ENCODE measurements at places on chromosomes 5 and 9. TPM values are rescaled to one million over a fixed set of nuclear protein-coding genes. Genes with fewer than 3 reads are reported as not detected.

DNA sequence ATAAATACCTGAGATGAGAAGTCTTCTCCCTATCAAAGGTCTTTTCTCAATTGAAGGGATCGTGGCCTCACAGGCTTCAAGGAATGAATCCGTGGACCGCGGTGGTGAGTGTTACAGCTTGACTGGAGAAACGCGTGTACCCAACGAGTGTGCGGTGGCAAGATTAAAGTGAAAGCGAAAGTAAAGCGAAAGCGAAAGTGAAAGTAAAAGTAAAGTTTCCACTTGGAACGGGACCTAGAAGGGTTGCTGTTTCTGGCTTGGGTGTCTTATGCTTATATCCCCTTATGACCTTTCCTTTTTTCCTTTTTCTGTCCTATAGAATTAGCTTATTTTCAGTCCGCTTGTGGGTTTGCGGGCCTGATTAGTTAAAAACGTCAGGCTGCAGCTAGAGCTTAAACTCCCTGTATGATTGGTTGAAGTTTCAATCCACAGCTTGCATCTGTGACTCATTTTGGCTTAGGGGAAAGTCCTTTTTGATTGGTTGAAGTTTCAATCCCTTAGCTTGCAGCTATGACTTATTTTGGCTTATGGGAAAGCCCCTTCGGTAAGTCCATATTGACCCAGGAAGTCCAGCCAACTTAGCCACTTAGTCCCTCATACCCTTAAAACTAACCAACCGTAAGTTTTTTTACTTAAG is 924.3 kb upstream of the CDH10 start:
- no peak for DNase-seq

The HTR1A gene
- not detected for total RNA-seq

The KIF12 gene
- total RNA-seq: 3.1 TPM

DNA sequence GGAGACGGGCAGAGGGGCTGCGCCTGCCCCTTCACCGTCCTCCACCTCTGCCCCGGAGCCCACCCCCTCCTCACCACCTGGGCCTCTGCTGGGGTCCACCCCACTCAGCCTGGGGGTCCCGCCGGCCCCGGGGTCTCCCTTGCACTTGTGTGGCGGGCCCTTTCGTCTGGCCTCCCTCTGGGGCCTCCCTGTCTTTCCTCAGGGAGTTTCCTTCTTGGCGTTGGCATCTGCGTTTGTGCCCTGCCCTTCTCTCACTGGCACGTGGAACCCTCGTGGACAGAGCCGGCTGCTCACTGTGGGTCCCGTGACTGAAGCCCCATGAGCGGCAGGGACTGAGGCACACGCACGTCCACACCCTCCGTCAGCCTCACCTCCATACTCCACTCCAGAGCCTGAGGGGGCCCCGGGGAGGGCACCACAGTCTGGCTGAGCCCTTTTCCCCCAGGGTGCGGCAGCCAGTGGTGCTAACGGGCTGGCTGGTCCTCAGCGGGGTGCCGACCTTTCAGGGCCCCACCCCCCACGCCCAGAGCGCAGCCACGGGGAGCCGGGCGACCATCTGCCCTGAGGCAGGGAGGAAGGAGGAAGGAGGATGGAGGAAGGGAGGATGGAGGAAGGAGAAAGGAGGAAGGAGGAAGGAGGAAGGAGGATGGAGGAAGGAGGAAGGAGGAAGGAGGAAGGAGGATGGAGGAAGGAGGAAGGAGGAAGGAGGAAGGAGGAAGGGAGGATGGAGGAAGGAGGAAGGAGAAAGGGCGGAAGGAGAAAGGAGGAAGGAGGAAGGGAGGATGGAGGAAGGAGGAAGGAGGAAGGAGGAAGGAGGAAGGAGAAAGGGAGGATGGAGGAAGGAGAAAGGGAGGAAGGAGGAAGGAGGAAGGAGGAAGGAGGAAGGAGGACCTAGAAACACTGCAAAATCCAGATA is 53.0 kb upstream of the NRARP start:
- no peak for DNase-seq

DNA sequence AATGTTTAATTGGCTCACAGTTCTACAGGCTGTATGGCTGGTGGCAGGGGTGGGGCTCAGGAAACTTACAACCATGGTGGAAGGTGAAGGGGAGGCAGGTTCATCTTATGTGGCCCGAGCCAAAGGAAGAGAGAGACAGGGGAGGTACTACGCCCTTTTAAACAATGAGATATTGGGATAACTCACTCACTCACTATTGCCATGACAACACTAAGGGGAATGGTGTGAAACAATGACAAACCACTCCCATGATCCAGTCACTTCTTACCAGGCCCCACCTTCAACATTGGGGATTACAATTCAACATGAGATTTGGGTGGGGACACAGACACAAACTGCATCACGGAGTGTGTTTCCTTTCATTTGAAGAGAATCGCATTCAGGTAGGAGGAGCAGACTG is 220.9 kb downstream of the GADD45G start:
- DNase-seq: no peak

GRCh38 chr5:98330871-98331270 is 442.6 kb upstream of the RGMB start:
- DNase-seq: no peak

- peak; percentile 31 for DNase-seq
These were observed 81.8 kb upstream of the RASA1 start for GRCh38 chr5:87185838-87186237.

DNA sequence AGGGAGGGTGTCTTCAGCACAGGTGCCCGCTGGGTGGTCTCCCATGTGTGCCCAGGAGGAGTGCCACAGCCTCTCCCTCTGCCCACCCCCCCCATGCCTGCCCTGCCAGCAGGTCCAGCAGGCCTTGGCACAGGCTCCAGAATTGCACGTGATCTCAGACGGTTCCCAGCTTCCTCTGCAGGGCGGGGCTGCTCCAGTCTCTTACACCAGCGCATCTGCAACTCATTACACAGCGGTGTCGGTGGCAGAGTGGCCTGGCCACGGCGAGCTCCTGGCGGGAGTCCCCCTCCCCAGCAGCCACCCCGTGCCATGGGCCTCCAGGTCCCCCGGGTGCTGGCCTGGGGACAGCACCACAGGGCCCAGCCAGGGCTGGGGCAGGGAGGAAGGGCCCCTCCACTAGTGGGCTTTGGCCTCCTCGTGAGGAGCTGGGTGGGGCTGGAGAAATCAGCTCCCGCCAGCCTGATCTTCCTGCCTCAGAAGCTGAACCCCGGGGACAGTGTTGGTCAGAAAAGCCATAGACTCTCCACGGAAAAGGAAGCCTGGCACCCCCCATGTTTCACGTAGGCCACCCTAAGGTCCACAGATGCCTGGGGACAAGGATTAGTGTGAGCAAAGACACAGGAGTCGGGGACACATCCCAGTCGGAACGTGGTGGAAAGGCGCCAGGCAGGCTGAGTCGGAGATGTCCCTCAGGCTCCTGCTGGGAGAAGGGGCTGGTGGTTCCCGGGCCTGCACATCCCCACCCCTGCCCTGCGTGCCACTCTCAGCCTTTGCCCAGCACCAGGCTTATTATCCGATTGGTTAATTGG is 40.2 kb downstream of the RXRA start:
- no peak for DNase-seq

- no peak for DNase-seq
These were observed 180.5 kb upstream of the CLINT1 start for GRCh38 chr5:158039441-158039840.

- peak; percentile 4 for DNase-seq
These were observed at the start of gene GFPT2 for GRCh38 chr5:180353048-180353979. TSS of gene GFPT2 (minus strand) at chr5:180353336. CDS start at chr5:180353217, 119 bp downstream.

DNA sequence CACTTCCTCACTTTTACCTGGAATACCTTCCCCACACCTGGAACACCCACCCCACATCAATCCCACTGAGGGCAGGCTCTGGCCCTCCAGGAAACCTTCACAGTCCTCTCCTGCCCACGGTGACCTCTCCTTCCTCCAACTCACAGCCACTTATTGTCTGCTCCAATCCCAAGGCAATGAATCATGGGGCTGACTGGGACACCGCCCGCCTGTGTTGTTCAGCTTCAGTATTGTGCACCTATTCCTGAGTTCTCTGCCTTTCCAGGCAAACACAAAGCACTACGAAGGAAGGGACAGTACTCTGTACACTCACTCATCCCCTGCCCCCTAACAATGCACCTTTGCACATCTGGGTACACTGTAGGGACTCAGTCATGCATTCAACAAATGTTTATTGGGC is 7.3 kb downstream of the PCDH1 start:
- DNase-seq: no peak

The MELK gene
- total RNA-seq: 82.7 TPM

The HARS1 gene
- total RNA-seq: 91.4 TPM

The TSSK1B gene
- 0.14 TPM for total RNA-seq

- DNase-seq: no peak
These were observed 542.9 kb downstream of the EFNA5 start for GRCh38 chr5:107127878-107128277.

DNA sequence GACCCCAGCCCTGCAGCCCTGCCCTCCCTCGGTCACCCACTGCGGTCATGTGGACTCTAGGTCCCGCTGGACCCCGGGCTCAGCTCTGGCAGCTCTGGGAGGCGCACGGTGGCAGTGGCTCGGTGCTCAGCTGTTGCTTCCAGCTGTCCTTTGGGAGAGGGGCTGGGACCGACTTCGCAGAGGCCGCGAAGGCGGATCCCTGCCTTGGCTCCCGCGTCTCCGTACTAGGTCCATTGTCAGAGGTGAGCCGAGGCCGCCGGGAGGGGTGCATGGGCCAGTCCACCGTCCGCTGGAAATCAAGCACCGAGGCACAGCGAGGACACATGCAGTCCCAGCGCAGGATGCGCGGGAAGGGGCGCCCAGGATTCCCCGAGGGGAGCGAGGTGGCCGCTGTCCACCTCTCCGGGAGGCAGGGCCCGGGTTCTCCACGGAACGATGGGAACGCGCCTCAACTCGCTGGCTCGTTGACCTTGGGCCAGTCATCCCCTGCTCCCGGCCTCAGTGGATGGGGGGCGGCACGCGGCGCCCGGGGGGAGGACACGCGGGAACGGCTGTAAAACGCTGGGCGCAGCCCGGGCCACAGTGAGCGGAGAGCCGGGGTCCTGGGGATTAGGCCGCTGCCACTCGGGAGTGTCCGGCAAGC is 732 bp downstream of the GBGT1 start:
- DNase-seq: no peak

- peak; percentile 79 for DNase-seq
These were observed 26.6 kb downstream of the PTPDC1 start for GRCh38 chr9:94110821-94111252.

- DNase-seq: no peak
These were observed 284.1 kb upstream of the PDE4D start for GRCh38 chr5:60177596-60177995.

DNA sequence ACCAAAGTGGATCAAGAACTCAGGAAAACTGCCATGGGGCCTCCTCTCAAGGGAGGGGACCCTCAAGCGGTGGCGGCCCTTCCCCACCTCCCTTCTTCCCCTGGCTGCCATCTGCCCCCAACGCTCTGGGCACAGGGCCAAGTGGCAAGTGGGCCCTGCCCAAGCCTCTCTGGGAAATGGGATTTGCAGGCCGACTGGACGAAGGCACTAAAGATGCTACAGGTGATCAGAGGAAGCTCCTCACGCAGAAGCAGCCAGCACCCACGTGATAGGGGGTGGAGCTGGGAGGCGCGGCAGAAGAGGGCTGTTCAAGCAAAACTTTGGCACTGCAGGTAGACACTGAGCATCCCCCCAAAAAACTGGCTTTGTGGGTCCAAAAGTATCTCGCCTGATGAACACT is 52.7 kb upstream of the UBTD2 start:
- DNase-seq: no peak

DNA sequence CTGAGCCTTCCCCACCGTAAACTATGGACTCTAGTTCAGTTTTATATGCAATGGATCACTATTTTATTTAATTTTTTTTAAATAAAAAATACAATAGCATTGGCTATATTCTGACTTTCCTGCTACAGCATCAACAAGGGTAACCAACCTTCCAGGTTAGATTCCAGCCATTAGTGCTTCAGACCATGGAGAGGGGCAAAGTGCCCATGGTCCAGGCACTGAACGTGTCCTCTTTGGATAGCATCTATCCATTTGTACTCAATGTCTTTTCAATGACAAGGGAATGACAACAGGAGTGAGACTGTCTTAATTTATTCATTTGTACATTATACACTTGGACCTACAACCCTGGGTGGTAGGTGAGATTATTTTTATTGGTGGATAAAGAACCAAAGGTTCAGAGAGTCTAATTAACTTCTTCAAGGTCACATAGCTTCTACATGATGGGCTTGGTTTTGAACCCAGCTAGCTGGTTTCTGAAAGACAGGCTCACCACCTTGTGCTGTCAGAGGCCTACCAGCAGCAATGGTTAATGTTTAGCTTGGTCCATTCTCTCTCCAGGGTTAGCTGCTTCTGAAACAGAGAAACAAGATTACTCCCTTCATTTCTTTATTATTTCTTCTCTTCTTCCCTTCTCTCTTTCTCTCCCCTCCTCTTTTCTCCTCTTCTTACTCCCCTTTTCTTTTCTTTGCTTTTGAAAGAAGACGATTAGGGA is 11.5 kb downstream of the TMEM171 start:
- no peak for DNase-seq

DNA sequence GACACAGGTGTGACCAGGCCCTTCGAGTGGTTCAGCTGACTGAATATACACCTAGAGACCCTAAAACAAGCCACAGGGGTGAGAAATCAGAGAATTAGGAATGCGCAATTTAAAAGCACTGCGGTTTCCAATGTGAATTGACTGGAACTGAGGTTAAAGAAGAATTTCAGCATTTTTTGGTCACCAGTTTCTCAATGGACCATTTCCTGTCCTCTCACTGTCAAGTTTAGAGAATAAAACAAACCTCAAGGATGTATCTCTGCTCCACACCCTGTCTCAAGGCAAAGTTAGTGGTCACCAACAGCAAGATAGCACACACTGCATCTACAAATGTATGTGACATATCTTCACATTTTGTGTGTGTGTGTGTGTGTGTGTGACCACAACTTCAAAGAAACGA is 143.8 kb upstream of the MAP3K1 start:
- no peak for DNase-seq

DNA sequence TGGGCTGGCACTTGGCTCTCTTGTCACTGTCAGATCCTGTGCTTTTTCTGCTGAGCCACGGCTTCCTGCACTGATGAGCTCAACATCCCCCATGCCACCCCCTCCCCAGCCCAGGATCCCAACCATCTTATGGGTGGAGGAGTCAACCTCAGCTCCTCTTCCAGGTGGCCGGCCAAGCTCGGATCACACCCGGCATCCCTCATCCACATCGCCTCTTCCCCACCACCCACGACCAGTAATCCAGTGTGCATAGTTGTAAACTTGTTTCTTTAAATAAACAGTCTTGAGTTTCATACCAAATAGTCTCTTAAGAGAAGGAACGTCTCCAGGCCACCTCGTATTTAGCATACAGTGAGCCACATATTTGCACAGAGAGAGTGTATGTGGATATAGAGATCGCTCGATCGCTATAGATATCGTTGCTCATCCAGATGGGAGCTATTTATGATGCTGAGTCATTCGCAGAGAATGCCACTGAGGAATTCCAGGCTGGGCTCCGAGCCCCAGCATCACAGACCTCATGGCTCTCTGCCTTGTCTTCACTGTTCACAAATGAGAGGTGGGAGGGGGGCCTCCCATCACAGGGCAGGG is 61.8 kb upstream of the CPLX2 start:
- peak; percentile 76 for DNase-seq

- DNase-seq: peak; percentile 28
These were observed 4.9 kb upstream of the SHB start for GRCh38 chr9:38073882-38074281.

GRCh38 chr5:131297886-131298285 is 34.0 kb downstream of the CDC42SE2 start:
- DNase-seq: no peak

The POLR3G gene
- total RNA-seq: 21.6 TPM

The TMEM252 gene
- total RNA-seq: not detected

- DNase-seq: no peak
These were observed 742.9 kb downstream of the TLR4 start for GRCh38 chr9:118446943-118447639.

The GABBR2 gene
- not detected for total RNA-seq

The F2R gene
- 38.0 TPM for total RNA-seq

The LCN6 gene
- total RNA-seq: not detected
